Activated CD4-positive, alpha-beta memory T cell treated with anti-CD3 and anti-CD28 coated beads, Interleukin-2, amount 10 ng/mL, durations not matched to agents 7 days and 5 days (primary cell): ENCODE measurements at places on chromosomes 1 and 21.

DNA sequence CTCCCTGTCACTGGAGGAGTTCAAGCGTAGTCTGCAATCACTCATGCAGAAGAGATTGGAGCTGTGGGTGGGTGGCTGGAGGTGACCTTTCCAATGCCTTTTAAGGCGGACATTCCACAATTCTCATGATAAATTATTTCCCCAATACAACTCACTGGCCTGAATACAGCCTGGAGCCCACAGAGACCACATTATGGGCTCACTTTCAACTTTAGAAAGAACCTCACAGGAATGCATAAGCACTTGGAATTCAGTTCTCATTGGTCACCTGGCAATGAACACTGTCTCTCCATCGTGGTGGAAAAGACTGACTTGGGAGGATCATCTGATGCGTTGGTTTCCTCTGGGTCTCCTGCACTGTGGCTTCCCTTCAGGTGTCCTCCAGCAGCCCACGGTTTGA lies 151.8 kb upstream of the KCND3 start:
- DNase-seq = no peak

GRCh38 chr1:19309123-19309813 lies 2.7 kb downstream of the AKR7A2 start:
- no peak for DNase-seq

DNA sequence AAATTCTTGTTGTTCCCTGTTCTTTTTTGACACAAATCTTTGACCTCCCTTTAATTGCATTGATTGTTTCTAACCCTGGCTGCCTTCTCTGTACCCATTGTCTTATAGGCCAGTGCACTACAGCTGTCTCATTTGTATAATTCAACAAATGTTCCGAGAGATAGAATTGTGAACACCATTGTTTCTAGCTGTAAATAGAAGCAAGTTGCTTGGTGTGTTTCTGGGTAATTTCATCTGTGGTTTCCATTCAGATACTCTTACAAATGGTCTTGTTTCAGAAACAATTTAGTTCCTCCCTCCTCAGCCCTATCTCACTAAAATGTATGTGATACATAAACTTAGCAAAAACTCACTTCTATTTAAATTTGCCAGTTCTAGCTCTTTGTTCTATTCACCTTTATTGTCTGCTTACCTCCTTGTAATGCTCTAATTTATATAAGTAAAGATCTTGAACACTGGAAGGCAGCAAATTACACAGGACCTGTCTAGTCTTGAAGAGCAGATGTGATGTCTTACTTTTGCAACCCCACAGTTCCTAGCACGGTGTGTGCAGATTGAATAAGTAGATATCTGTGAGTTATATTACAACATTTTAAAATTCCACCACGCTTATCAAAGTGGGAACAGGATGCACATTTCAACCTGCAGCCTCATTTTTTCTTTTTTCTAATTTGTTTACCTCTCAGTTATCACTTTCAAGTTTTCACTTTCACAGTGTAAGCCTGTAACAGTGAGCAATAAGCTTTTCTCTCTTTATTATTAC lies 515.6 kb upstream of the ZP4 start:
- no peak for DNase-seq

GRCh38 chr1:204647114-204647804 lies 38.3 kb downstream of the LRRN2 start:
- DNase-seq = peak; percentile 31

GRCh38 chr1:58805716-58806571 lies 22.1 kb upstream of the JUN start:
- no peak for DNase-seq

DNA sequence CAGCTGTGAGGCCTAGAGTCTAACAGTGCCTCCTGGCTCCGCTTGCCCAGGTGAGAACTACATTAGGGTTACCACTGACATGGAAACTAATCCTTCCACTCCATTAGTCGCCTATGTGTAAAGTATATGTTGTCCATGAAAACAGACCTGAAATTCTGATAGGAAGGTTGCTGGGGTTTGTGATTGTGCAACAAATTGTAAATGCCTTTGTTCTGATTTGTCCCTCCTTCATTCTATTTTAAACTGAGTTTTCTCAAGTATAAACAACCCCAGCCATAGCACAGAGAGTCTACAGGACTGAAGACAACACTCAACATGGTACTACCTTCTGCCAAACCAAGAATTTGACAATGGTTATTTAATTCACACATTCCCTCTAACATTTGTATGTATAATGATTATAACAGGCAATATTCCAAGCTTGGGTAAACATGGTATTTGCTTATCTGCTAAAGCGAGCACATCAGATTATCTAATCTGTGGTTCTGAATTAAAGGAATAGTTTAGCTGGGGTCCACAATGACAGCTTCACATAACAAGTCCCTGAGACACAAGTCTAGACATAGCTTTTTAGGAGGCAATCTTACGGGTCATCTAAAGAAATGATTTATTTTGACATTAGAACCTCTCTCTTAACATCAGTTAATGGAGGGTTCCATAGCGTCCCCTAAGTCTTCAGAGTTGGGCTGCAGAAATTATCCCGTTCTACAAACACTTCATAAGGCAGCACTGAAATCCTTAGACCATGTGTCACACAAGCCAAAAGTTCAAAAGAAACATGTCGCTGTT lies 633.0 kb downstream of the SMYD3 start:
- no peak for DNase-seq

GRCh38 chr1:76125473-76126219 lies 51.1 kb downstream of the ST6GALNAC3 start:
- no peak for DNase-seq
